ENCODE measurements at places on chromosomes 5 and 9. TPM values are rescaled to one million over a fixed set of nuclear protein-coding genes. Genes with fewer than 3 reads are reported as not detected.

Gene FRMD3
- total RNA-seq: 22.1 TPM

Gene PDE6A
- total RNA-seq: 0.08 TPM

- no peak for DNase-seq
Measured at GRCh38 chr5:95069021-95069420, 215.9 kb downstream of the MCTP1 start.

DNA sequence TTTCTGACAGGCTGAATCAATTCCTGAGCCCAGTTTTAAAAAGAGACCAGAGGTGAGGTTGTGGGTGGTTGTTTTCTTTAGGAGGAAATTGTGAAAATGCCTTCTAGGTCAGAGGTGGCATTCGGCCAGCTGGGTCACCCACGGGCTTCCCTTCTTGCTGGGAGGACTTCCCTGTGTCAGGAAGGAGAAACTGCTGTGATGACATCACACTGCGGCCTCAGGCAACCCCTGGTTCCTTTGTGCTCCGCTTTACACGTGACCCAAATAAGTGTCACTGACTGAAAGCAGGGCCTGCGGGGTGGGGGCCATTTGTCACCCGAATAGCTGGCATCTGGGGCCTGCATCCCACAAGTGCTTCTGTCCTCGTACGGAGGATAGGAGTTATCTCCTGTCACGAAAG, 39.7 kb downstream of the FABP6 start:
- DNase-seq: peak; percentile 2

GRCh38 chr9:82989929-82990328, 73.0 kb downstream of the RASEF start:
- DNase-seq: peak; percentile 43

DNA sequence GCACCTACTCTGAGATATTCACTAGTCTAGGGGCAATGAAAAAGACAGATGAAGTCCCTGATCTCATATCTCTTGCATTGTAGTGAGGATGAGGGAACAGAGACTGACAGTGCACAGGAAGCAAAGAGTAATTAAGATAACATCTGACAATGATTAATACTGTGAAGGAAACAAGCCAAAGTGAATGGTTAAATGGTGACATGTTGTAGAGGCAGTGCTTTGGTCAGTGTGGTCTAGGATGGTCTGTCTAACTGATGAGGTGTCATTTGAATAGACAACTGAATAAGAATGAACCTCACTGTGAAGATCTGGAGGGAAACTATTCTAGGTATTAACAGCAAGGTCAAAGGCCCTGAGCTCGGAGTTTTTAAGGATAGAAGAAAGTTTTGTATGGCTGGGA, 333.3 kb upstream of the GRIA1 start:
- no peak for DNase-seq

DNA sequence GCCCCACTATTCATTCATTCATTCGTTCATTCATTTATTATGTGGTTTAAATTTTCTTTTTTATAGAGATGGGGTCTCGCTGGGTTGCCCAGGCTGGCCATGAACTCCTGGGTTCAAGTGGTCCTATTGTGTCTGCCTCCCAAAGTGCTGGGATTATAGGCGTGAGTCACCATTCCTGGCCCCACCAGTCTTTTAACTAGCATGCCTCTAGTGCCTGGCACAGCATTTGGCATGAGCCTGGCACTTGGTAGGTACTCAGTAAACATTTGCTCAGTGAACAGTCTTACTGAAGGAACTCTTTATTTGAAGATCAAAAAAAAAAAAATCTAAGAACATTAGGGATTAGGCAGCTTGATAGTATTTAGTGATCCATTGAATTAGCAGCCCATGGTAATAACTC, 98.1 kb downstream of the KDM4C start:
- DNase-seq: no peak

- peak; percentile 72 for DNase-seq
Measured at GRCh38 chr5:56440871-56441740, 208.0 kb upstream of the ANKRD55 start.

All from SK-MEL-5 (cell line).